ENCODE measurements at places on chromosomes 1 and 21.

- DNase-seq = no peak
Observed at GRCh38 chr1:118826669-118827068, 161.5 kb downstream of the TBX15 start.

DNA sequence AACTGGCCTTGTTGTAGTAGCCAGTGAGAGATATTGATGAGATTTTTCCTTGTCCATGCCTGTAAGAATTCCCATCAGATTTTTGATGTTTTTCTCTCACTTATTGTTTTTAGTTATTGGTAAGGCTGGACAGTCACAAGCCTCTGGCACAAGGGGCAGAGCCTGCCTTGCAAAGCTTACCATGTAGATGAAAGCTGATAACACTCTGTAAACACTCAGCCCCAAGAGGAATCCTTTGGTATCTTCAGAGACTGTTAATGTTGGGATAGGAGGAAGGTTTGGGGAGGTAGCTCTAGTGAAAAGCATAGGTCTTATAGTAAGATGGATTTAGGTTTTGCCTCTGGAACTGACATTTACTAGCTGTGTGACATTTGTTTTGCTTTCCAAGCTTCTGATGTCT lies 37.7 kb downstream of the MARK1 start:
- no peak for DNase-seq

DNA sequence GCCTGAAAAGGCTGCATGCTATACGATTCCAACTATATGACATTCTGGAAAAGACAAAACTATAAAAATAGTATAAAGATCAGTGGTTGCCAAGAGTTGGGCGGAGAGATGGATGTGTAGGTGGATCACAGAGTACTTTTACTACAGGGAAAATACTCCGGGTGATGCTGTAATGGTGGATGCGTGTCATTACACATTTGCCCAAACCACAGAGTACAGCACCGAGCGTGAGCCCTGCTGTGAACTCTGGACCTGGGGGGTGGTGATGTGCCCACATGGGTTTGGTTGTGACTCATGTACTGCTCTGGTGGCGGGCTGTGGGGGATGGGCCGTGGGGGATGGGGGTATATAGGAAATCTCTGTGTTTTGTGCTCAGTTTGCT lies 162.7 kb upstream of the COL6A1 start:
- peak; percentile 94 for DNase-seq

DNA sequence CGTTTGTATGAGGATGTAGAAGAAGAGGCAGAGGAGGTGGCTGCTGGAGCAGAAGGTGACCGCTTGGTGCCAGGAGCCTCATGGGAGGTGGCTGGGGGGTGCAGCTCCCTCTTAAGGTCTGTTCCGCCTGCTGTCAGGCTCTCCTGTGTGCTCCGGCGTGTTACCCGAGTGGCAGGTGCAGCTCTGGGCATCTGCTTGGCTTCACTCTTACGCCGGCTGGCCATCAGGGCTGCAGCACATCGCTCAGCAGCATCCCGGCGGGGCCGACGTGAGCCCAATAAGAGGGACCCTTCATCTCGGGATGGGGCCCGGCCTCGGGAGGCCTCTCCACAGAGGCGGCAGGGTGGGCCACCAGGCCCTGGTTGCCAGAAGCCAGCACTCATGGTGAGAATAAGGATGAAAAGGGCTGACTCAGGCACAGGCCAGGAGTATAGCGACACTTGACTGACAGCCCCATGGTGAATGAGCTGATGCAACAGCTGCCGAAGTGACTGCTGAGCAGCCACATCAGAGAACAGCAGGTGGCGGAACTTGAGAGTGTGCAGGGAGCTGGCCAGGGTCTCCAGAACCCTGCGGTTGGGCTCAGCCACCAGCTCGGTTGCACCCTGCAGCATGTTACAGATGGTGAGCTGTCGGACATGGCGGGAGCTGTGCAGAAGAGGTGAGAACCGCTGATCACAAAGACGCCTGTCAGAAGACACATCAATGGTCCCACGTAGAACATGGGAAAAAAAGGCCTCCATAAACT lies 17.5 kb downstream of the LRRC41 start:
- DNase-seq = peak; percentile 56

GRCh38 chr1:186244825-186245224 lies 130.2 kb downstream of the TPR start:
- no peak for DNase-seq

DNA sequence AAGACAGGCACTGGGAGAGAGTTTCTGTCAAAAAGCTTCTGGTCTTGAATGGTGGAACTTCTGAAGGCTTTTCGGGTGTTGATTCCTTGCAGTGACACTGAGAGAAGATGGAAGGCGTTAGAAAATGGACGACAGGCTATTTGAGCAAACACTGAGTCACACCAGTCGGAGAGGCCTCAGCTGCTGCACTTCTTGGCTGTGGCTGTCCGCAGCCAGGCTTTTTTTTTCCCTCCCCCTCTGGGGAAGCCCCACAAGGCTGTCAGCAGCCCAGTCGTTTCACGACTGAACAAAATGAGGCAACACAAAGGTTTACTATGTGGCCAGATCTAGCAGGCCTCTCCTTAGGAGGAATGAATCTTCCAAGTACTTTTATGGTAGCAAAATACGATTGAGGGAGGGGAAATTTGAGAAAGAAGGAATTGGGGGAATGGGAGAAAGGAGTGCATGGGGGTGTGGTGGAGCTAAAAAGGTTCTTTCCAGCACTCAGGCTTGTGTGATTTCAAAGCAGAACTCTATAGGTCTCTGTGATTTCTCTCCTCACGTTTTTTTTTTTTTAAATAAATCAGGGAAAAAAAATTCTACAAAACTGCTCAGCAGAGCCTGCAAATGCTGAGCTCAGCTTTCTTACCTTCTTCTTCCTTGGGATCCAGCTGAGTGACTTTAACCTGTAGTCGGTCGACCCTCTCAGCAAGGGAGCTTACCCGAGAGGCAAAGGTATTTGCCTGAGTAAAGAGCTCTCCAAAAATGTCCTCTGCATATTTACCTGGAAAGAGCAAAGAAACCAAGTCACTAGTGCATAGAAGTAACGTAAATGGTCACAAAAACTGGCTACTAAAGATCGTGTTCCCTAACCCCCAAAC lies 26.1 kb downstream of the GPR3 start:
- DNase-seq = peak; percentile 90

All from activated CD4-positive, alpha-beta T cell treated with anti-CD3 and anti-CD28 coated beads, Interleukin-2, Interleukin-6, amounts not matched to agents 100 ng/mL and 50 ng/mL, durations not matched to agents 16 hours and 8 hours (primary cell).